ENCODE measurements at places on chromosomes 5 and 9.

DNA sequence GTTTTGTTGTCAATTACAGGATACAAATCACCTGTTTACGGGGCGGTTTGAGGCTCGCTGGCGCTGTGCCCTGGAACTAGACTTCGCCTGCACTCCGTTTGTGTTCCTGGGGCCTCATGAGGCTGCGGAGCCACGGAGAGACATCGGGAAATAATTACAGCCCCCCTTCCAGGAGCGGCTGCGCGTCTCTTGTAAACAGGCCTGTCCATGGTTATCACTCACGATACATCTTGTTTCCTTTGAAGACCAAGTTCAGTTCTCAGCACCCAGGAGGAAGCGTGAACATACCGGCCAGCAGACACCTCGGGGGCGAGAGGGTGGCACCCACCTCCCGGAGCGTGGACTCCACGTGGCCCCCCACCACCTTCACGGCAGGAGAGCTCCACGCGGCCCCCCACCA, 297.1 kb upstream of the IRX4 start:
- no peak for DNase-seq

DNA sequence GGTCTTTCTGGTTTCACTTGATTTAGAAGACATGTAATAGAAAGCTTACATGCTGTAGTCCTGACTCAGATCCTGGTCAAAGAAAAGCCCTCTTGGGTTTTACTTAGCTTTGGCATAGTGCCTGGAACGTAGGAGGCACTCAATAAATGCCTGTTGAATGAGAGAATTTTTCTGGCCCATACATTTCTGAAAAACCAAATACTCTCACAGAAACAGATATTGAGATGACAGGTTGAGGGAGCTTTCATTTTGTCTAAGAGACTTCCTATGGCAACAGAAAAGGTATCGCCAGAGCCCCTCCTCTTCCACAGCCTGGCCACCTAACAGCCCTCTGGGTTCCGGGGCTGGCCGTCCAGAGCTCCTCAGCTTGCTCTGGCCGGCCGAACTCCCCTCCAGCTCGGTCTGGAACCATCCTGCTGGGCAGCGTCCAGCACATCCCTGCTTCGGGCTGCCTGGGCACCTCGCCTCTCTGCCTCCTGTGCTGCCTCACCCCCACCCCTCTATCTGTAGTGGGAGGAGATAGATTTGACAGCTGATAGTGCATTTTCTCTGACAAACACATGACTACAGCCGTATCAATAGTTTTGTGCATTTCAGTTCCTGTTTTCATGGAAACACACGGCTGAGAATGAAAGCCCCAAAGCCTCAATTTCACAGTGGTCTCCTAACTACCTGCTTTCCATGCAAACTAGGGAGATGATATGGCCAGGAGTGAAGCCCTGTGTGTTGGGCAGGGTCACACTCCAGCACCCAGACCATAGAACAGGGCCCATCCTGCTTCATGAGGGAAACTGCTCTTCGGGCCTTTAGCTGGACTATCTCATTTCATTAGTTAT, 1.1 kb downstream of the IL4 start:
- peak; percentile 32 for DNase-seq

DNA sequence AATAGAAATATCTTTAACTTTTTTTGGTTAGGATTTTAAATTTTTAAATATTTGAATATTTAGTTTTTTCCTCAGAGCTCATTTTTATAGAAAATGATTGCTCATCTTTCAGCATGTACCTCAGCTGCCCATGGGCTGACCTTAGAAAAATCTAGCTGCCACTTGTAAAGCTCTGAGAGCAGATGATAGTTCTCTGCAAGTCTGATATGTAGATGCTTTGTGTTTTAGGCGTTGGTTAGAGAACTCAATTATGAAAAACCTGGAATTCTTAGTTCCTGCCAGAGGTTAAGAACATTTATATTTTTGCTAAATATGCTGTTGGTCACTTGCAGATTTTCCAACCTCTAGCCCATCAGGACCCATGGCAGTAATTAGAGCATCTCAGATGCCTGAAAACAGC, 15.1 kb downstream of the OTULIN start:
- no peak for DNase-seq

DNA sequence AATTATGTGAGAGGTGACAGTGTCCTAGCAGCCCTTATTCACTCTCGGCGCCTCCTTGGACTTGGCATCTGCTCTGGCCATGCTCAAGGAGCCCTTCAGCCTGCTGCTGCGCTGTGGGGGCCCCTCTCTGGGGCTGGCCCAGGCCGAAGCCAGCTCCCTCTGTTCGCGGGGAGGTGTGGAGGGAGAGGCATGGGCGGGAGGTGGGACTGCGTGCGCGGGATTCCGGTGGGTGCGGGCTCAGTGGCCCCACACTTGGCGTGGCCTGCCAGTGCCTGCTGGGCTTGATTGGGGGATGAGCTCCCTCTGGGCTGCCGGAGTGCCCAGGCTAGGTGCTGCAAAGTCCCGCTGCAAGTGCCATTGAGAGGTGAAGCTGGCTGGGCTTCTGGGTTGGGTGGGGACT, 12.9 kb upstream of the DMRTA1 start:
- no peak for DNase-seq

DNA sequence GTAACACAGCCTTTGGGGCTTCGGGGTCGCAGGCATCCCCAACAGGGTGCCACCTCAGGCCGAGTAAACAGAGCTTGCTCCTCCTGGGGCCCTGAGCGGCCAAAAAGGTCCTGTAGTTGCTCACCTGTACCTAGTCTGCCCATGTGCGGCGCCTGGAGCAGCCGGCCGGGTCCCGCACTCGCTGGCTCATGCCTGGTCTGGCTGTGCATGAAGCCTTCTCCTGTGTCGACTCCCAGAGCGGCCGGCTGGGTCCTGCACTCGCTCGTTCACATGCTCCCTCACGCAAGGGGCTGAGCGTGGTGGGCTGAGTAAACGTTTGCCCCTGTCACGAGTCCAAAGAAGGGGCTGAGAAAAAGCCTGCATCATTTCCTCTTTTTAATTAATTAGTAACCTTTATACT, 162.4 kb upstream of the TUT7 start:
- no peak for DNase-seq

DNA sequence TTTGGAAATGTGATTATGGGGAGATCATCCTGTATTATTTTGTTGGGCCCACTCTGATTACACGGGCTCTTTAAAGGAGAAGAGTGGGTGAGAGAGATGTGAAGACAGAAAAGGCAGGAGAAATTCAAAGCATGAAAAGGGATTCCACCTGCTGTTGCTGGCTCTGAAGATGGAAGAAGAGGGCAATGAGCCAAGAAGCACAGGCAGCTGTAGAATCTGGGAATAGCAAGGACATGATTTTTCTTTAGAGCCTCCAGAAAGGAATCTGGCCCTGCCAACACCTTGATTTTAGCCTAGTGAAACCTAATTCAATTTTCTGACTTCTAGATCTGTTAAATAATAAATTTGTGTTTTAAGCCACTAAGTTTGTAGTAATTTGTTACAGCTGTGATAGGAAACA, 11.3 kb downstream of the C9 start:
- no peak for DNase-seq

Data from urinary bladder (tissue), 4 donors.